ENCODE measurements at places on chromosomes 7 and 10.

DNA sequence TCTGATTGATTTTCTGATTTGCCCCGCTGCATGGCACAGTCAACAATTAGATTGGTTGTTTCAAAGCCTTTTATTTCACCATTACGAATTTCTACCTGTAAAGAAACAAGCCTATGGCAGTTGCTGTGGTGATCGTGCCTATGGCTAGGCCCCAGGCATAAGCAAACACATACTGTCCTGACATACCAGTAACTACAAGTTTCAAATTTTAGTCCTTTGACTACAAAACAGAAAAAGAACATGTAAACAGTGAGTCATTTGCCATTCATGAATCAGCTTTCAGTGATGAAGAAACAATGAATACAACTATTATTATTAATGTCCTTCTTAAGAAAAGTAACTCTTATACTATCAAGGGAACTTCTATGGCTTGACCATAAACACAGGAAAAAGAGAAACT lies 168.0 kb upstream of the LRRN3 start:
- DNase-seq, result no peak

- no peak for DNase-seq
Observed at GRCh38 chr7:41817386-41817785, 114.5 kb upstream of the INHBA start.

DNA sequence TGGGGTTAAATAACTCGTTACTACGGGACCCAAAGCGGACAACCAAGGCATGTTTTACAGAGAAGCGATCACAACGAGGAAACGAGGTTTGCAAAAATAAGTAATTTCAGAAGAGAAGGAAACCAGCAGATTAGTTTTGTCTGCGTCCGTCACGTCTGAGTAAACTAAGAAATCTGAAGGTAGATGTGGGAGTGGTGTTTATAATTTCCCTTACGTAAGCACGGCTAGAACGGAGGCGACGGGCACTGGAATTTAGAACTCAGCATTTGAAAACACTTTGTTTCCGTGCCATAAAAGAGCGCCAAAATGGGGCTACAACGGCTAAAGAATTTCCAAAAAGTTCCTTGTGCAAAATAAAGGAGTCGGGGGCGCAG lies 718 bp upstream of the UMAD1 start:
- no peak for DNase-seq

DNA sequence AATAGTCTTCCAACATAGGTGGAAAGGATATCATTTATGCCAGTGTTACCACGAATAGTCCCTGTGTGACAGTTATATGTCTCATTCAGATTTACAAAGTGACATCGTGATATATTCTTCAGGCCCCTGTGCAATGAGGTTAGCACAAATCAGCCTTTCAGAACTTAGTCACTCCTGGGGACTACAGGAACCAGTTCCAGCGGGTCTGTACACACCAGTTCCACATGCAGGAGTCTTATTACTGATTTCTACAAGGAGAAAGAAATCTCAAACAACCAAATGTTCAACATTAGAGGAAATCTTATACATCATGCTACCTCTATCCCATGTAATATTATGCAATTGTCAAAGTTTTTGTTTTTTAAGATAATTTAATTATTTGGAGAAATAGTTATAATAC lies 4.4 kb upstream of the WDR91 start:
- no peak for DNase-seq
